Cardiac muscle cell (in vitro differentiated cells and primary cell): ENCODE measurements at places on chromosomes 7 and 10. TPM values are rescaled to one million over a fixed set of nuclear protein-coding genes. Genes with fewer than 3 reads are reported as not detected.

DNA sequence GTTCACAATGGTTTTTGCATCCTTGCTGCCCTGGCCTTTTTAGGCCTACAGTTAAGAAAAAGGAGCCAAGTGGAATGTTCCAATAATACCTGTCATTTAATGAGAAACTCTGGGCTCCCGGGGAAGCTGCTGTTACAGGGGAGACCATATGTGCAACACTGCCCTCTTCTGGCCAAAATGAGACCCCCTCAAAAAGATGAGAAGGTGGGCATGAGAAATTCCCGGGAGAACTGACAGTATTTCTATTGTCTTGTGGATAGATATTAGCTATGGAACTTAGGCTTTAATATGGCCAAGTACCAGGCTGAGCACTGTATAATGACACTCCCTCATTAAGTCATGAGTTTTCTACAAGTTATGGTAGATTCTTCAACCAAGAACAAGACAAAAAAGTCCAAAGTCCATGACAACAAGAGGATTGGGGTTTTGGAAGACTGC, 99.4 kb downstream of the CCDC3 start:
- H3K4me1 ChIP-seq = no peaks in the 10 kb centered on the region
- H3K36me3 ChIP-seq = no peaks in the 10 kb centered on the region
- no peak overlapping the region for H3K4me3 ChIP-seq
- H3K27ac ChIP-seq = no peak overlapping the region
- H3K27me3 ChIP-seq = no peaks in the 10 kb centered on the region
- peak; percentile 86 for DNase-seq

- H3K4me1 ChIP-seq = no peaks in the 10 kb centered on the region
- no peak overlapping the region for H3K27ac ChIP-seq
- H3K36me3 ChIP-seq = no peaks in the 10 kb centered on the region
- DNase-seq = no peak
- H3K27me3 ChIP-seq = no peaks in the 10 kb centered on the region
Observed at GRCh38 chr7:5657901-5658300, 123.6 kb downstream of the RNF216 start.

- H3K4me1 ChIP-seq = no peaks in the 10 kb centered on the region
- no peak for DNase-seq
- no peak overlapping the region for H3K27ac ChIP-seq
- H3K27me3 ChIP-seq = no peaks in the 10 kb centered on the region
Observed at GRCh38 chr7:87575521-87575920, 25.2 kb downstream of the ABCB1 start.

DNA sequence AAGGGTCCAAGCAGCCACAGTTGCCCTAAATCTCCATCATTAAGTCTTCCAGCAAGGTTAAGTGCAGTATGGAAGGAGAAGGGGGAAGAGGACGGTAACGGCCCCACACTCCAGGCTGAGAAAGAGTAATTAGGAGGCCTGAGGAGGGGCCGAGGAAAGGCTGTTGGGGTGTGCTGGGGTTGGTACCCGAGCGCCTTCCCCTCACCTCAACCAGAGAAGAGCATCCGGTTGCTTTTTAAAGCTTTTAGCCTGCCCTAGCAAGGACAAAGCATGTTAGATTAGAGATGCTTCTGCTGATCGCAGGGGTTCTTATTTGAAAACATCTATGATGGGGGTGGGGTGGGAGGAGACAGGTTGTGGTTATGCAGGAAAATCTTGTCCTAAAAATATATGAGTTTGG, 9.0 kb upstream of the ZSCAN21 start:
- no peaks in the 10 kb centered on the region for H3K27me3 ChIP-seq
- peaks cover 24% of the 10 kb centered on the region for H3K36me3 ChIP-seq
- H3K4me1 ChIP-seq = no peaks in the 10 kb centered on the region
- no peak overlapping the region for H3K27ac ChIP-seq
- H3K4me3 ChIP-seq = no peak overlapping the region

DNA sequence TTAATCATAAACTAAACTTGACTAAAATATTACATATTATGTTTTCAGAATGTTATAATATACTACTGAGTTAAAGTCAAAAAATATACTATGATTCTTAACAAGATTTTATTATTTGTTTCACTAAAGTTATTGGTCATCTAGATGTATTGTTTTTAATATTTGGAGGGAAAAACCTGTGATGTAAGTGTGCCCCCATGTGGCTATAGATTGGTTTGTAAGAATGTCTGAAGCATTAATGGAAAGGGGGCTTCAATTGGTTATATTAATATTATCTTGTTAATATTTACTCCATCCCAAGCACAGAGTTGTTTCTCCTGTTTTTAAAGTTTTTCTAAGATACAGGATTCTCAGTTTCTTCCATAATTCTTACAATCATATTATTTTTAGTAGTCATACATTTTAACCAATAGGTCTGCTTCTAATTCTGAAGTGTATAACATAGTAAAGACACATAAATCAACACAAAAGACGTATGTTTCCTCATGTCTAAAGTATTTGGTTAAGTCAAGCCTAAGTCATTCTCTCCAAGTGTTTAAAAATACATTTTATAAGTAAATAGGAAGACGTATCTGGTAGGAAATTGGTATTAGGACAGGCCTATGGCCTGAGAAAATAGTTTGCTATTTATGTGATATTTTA, 58.0 kb downstream of the GNAT3 start:
- H3K27me3 ChIP-seq = no peaks in the 10 kb centered on the region
- no peaks in the 10 kb centered on the region for H3K36me3 ChIP-seq
- DNase-seq = peak; percentile 20
- H3K4me1 ChIP-seq = no peaks in the 10 kb centered on the region

- no peaks in the 10 kb centered on the region for H3K27me3 ChIP-seq
- no peaks in the 10 kb centered on the region for H3K36me3 ChIP-seq
- H3K4me3 ChIP-seq = no peak overlapping the region
- no peak for DNase-seq
- H3K4me1 ChIP-seq = no peaks in the 10 kb centered on the region
- H3K27ac ChIP-seq = no peak overlapping the region
Observed at GRCh38 chr7:96401200-96401599, 79.3 kb upstream of the SLC25A13 start.

GRCh38 chr10:117818721-117819120, 228.0 kb downstream of the RAB11FIP2 start:
- no peaks in the 10 kb centered on the region for H3K36me3 ChIP-seq
- no peak overlapping the region for H3K4me3 ChIP-seq
- no peak overlapping the region for H3K27ac ChIP-seq
- peaks cover 96% of the 10 kb centered on the region for H3K27me3 ChIP-seq
- no peak for DNase-seq

DNA sequence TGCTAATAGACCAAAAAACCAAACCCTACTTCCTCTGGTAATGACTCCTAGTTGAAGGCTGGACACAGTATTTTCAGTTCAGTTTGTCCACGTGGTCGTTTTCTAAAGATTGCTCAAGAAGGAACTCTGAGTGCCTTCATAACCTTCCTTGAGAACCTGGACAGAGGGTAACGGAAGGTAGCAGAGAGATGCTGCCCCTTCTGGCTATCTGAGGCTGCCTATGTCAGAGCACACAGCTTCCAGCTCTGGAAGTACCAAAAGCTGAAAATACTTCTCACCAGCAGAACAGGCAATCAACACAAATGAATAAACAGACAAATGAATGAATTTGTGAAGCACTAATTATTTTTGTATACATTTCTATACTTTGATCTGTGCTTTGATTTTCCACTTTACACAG, 85.2 kb downstream of the AMPH start:
- H3K36me3 ChIP-seq = no peaks in the 10 kb centered on the region
- H3K4me1 ChIP-seq = peaks cover 5% of the 10 kb centered on the region
- H3K27me3 ChIP-seq = no peaks in the 10 kb centered on the region
- H3K27ac ChIP-seq = no peak overlapping the region

- no peak overlapping the region for H3K27ac ChIP-seq
- no peaks in the 10 kb centered on the region for H3K36me3 ChIP-seq
- H3K27me3 ChIP-seq = no peaks in the 10 kb centered on the region
- no peak overlapping the region for H3K4me3 ChIP-seq
- DNase-seq = no peak
Observed at GRCh38 chr7:144659211-144659610, 176.6 kb downstream of the TPK1 start.

DNA sequence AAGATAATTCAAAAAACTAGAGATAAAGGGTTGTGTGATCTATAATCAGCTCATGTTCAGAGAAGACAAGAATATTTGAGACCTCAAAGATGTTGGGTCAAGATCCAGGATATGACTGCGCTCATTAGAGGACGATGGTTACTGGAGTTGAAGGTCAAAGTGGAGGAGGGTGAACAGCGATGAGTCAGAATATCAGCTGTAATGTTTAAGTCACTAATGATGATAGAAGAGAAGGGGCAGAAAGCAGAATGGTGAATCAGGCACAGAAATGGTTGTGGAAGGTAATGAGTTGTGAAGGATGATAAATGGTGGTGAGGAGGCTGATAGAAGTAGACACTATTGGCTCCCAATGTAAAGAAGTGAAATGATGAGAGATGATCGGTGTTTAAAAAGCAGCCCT, 540.3 kb downstream of the INHBA start:
- DNase-seq = no peak
- H3K36me3 ChIP-seq = no peaks in the 10 kb centered on the region
- H3K4me3 ChIP-seq = no peak overlapping the region

ANKRD61 gene
- 0.11 and 0.15 TPM in 2 replicates for total RNA-seq

MTPN gene
- 110 and 141 TPM in 2 replicates for total RNA-seq

ZNF32 gene
- total RNA-seq = 32.0 and 42.8 TPM in 2 replicates
